ENCODE measurements at places on chromosomes 16 and 17.

DNA sequence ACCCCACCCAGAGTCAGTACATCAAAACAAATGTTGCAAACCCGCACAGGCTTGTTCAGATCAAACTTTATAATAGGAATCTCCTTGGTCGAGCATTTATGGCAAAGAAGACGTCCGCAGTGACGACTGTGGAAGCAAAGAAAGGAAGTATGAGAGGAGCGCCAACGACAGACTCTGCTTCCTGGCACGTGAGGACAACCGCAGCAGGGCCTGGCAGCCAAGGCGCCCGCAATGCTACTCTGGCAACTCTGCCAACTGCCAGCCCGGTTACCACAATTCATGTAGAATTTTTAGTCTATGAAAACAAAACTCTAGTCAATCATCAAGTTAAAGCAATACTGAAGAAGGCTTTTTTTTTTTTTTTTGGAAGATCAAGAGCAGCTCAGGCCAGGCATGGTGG, 24.8 kb downstream of the CYB5D2 start:
- no peak for DNase-seq

GRCh38 chr17:66466106-66466820, 163.8 kb downstream of the PRKCA start:
- no peak for DNase-seq

- DNase-seq = no peak
These were observed 126.7 kb upstream of the FOXF1 start for GRCh38 chr16:86383488-86384262.

GRCh38 chr16:54875443-54875842, 55.2 kb upstream of the IRX5 start:
- peak; percentile 6 for DNase-seq

GRCh38 chr17:77948690-77949114, 9.8 kb upstream of the TNRC6C start:
- no peak for DNase-seq

DNA sequence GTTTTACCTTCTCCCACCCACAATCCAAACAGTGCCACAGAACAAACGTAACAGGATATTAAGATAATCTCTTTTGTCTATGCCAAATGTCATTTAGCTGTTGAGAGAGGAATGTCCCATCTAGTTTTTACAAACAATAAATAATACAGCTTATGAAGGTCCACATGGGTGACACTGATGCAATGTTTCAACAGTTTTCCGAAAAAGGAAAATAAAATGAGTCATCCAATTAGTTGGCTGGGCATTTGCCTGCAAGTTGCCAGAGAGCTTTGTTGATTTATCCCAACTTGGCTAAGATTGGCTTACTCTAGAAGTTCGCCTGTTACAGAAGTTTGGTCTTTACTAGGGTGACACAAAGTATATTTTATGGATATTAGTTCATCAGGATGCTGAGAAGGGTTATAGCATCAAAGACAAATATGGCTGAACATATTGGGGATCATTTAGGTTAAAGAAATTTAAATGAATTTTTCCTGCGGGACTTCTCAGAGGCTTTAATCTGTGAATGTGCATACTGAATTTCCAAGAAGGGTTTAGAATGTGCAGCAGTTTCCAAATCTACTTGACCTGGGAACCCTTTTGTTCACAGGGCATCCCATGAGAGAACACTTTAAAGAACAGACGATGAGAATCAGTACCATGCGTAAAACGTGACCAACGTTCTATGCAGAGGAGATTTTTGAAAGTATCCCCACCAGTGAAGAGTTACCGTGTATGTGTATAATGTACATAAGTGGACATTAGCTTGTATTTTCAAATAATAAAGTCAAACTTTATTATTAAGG, 73.1 kb downstream of the CDH13 start:
- peak; percentile 28 for DNase-seq

DNA sequence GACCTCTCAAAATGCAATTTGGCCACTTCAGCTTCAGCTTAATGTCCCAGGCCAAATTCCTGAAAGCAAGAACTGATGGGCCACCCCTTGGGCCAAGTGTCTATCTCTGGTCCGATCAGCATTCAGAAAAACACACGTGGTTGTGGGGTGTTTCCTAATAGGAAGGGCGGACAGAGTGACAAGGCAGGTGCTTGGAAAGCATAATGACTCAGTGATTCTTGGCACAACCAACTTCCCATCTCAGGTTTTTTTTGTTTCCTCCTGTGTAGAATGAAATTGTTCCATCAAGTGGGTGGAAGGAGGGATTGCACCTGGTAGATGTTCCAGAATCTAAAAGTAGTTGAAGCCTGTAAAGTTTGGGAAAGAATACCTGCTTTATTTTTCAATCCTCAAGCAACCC, 155.6 kb downstream of the HS3ST2 start:
- DNase-seq = no peak

- no peak for DNase-seq
These were observed 7.9 kb downstream of the GRN start for GRCh38 chr17:44352828-44353671.

GRCh38 chr16:4475880-4476788, at the start of gene HMOX2:
Gene HMOX2, plus strand, starts transcription at chr16:4476398. Its CDS starts 29,127 bp downstream, at chr16:4505525.
- peak; percentile 71 for DNase-seq

GRCh38 chr17:47316311-47316710, 7.4 kb upstream of the EFCAB13 start:
- DNase-seq = no peak

DNA sequence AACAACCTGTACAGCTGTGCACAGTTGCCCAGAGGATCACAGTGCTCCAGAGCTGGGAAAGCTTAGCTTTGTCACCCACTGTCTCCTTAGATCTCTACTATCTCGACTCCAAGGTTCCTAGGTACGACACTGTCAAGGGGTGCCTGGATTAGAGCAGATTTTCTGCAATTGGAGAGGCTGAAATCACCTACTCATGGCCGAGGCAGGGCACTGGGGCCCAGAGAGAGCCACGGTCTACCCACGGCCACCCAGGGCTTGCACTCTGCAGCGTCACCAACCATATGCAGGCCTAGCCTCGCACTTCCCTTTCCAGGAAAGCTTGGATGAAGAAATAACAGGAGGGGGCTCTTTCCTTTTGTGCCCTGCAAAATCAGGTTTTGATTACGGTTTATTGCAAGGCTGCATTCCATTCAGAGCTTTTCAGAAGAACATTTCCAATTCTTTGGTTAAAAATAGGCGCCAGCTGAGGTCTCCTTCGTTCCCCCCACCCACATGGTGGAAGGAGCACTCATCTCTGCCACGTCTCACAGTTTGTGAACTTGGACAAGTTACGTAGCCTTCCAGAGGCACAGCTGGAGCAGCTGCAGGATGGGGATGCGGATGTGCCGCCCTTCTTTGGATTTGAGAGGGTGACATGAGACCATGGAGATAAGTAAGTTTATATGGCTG, 80.0 kb downstream of the IRX5 start:
- DNase-seq = no peak

- DNase-seq = no peak
These were observed 37.9 kb downstream of the ATP2C2 start for GRCh38 chr16:84406006-84406963.

- DNase-seq = no peak
These were observed 10.5 kb upstream of the PLK1 start for GRCh38 chr16:23668225-23668624.

DNA sequence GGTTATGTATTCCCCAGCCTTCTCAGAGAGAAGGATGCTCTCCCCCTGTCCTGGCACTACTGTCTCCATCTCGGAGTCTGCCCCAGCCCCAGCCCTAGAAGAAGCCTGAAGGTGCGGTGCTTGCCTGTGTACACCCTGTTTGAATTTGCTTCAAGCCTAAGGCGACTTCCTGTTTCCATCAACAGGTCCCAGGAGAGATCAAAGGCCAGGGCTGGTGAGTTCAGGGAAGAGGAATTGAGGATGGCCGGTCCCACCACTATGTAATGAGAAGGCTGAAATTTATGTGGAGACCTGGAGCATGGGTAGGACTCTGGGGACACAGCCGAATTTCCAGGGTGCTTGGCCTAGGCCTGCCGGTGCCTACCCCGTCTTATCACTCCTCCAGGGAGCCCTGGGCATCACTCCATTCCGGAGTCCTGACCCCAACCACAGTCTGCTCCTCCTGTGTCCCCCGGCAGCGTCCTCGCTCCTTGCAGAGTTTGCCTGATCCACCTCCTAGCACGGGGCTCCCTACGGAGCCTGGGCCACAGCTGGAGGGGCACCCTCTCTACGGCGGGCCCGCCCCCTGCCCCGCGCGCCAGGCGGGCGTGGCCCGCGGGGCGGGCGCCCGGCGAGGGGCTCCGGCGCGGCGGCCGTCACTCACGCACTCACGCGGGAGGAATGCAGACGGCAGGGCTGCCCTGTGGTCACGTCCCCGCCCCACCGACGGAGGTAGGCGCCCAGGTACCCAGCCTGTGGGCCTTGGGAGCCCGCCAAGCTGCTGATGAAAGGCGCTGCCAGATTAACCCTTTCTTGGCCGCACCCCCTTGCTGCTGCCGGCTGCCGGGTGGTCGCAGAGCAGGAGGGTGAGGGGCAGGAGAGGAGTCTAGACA, 53.8 kb upstream of the TAC4 start:
- no peak for DNase-seq

DNA sequence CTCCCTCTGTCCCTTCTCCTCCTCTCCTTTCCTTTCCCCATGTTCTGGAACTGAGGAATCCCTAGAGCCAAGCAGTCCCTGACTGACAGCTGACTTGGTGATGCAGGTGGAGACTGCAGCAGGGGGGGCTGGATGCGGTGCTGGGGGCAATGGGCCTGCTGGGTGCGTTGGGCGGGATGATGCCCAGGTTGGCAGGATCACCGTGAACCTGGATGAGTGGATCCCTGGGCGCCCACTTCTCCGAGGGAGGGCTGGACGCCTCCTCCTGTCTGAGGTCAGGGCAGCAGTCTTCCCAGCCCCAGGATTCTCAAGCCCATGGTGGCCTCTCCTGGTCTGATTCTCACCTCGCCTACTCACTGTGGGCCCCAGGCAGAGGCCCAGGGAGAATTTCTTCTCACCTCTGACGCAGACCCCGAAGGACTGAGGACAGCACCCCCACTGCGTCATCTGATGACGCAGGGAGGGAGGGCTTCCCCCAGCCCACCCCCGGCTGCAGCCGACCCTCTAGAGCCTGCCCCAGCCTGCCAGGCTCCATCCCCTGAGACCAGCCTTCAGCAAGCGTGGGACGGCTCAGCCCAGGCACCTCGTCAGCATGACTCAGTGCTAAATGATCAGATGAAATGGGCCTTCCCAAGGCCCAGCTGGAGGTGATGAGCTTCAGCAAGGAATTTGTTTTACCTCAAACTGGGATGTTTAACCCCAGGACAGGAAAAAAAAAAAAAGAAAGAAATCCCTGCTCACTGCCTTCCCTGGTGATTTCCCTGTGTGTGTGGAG, 188.0 kb upstream of the TNRC6C start:
- DNase-seq = peak; percentile 20
